Activated naive CD4-positive, alpha-beta T cell treated with anti-CD3 and anti-CD28 coated beads, Interleukin-2, amount 10 ng/mL, durations not matched to agents 7 days and 5 days (primary cell): ENCODE measurements at places on chromosomes 16 and 17.

DNA sequence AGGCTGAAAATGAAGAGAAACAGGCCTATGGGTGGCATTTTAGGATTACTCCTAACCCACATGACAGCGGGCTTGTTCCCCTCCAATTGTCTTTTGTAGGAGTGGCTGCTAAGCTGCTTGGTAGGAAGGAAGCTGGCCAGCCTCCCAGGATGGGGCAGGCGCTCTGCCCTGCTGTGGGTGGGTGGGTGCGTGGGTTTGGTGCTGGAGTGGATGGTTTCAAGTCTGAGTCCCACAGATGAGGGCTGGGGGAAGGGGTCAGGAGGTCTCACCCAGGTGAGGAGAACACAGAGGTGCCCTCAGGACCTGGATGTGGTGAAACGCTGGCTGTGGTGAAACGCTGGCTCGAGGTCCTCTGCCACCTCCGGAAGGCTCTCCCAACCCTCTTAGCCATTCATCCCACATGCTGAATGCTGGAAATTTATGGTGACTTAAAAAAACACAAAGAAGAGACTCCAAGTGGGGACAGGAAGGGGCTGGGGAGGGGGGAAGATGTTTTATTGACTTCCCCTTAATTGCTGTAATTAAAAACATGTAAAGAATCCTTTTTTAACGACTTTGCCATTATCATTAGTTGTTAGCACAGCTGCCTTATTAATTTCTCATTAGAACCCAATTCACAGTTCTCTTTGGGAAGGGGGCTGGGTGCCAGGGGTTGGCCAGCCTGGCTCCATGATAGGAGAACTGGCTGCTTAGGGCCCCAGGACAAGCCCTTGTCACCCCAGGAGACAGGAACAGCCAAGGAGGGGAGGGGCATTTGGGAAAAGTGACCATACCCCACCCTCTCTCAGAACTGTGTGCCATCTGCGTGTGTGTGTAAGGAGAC, 153.5 kb upstream of the CDC42EP4 start:
- no peak for DNase-seq

- peak; percentile 52 for DNase-seq
Measured at GRCh38 chr16:88453611-88454522, 787 bp downstream of the ZFPM1 start.

- DNase-seq = no peak
Measured at GRCh38 chr16:51556694-51557340, 405.7 kb upstream of the SALL1 start.

- DNase-seq = peak; percentile 84
Measured at GRCh38 chr17:77400445-77400870, 259.7 kb downstream of the SEC14L1 start.

- DNase-seq = no peak
Measured at GRCh38 chr16:869823-870641, 69.5 kb upstream of the GNG13 start.

DNA sequence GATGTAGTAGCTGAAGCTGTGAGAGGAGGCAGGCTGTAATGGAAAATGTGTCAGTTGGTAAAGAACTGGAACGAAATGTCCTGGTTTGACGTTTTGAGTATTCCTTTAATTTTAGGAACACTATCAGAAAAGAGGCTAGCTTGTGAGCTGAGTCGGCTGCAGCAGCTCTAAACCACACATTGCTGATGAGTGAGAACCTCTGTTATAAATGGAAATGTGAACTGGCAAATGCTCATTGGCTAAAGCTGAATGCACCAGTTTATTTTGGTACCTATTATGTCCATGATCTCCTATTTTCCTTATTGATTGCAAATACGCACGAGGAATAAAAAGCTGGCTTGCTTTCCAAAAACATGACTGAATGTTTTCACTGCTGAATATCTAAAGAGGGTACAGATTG, 11.0 kb upstream of the WIPI1 start:
- DNase-seq = no peak

GRCh38 chr16:15919331-15919730, 30.1 kb upstream of the ABCC1 start:
- no peak for DNase-seq

- DNase-seq = no peak
Measured at GRCh38 chr16:5065326-5065725, 430 bp downstream of the C16orf89 start.

DNA sequence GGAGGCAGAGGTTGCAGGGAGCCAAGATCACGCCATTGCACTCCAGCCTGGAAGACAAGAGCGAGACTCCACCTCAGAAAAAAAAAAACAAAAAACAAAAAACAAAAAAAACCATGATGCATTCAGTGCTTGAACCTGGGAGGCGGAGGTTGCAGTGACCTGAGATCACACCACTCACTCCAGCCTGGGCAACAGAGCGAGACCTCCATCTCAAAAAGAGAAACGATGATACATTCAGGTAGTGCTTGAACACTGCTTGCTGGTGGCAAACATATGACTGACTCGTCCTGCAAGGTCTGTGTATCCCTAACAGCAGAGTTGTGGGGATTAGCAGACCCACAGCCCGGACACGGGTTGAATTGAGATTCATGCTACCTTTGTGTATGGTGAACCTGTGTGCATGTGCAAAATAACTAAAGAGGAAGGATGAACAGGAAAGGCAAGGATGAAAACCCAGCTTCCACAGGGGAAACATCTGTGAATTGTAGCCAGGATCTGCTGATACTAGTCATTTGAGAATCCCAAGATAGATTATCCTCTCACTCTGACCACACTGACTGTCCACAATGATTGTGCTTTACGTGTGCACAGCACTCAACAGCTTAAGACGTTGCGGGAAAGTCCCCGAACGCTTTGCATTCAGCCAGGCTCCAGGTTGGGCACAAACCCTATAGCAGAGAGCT, 52.4 kb upstream of the MRPS23 start:
- DNase-seq = no peak

DNA sequence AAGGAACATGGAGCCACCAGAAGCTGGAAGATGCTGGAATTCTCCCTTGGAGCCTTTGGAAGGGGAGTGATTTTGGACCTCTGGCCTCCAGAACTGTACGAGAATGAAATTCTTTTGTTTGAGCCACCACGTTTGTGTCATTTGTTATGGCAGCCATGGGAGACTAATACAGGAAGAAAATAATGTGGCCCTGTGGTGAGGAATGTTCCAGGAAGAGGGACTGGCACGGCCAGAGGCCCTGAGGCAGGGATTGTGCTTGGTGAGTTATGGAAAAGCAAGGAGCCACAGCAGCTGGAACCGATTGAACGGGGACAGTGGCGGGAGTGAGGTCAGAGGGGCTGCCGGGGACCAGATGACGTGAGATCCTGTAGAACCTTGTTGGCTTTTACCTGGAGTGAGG, 51.4 kb downstream of the CFAP20 start:
- no peak for DNase-seq

GRCh38 chr17:13609941-13610340, 8.2 kb upstream of the HS3ST3A1 start:
- no peak for DNase-seq

DNA sequence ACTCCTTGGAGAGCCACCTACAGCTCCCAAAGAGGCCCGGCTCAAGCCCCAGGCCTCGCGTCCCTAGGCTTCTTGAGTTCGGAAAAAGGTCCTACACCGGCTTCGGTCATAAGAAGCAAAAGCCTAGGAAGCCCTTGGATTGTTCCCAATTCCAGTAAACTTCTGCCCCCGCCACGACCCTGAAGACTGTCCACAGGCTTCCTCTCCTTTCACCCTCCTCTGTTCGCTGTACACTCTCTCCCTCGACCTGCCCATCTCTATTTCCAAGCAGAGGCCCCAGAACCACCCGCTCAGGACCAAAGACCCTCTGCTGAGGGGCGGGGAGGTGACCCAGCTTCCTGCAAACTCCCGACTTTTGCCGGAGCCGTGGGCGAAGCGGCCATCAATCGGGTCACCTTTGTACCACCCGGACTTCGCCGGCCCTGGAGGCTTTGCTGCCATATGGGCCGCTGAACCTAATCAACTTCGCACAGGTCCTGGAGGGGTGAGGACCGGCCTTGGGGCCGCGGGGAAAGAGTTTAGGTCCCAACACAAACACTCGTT, 2.7 kb downstream of the HOXB2 start:
- DNase-seq = peak; percentile 38

DNA sequence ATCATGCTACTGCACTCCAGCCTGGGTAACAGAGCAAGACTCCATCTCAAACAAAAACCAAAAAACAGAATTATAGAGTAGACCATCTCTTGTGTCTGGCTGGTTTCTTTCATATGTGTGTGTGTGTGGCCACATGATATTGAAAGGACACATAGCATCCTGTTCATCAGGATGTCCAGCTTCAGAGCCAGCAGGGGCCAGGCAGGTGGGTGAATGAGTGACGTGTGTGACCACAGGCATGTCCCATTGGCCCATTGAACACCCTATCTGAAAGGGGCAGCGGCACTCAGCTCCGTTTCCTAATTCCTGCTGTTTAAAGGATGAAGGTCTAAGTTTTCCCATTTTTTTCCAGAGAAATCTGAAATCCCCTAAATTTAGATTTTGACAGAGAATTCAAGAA, 174.2 kb downstream of the PRKCB start:
- DNase-seq = no peak

DNA sequence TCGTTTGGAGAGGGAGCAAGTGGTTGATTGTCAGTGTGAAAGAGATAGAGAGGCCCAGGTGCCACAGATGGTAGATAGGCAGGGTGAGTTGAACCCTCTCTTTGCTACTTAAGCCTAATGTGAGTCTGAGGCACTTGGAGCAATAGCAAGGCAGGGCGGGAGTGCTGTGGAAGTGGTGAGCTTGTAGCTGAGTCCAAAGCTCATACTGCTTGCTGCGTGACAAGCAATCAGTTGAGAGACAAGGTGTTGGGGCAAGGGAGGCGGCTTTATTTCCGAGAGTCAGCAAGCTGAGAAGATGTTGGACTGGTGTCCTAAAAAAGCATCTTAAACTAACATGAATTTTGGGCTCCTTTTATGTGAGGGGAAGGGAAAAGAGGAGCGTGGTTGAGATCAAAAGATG, 112.9 kb upstream of the ZKSCAN2 start:
- no peak for DNase-seq
